IPS DF 6.9 (cell line): ENCODE measurements at places on chromosomes 7 and 10.

DNA sequence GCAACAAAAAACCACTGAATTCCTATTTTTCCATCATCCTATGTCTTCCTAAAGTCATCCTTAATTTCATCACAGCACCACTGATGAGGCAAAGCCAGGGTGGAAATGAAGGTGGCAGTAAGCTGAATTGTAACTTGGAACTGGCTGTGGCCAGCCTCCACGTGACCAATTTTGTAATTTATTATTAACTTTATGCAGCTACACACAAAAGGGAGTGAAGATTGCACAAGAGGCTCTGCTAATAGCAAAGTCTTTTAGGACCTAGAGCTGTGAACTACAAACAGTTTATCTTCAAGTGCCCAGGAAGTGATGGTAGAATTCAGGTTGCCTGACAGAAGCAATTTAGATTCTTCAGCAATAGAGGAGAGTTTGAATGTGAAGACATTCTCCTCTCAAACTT is 176.4 kb downstream of the CCDC71L start:
- DNase-seq, result no peak

GRCh38 chr7:138867744-138868143 is 69.7 kb upstream of the ATP6V0A4 start:
- DNase-seq, result no peak

- DNase-seq, result no peak
These were observed 461 bp upstream of the FIGNL1 start for GRCh38 chr7:50450590-50451032.

DNA sequence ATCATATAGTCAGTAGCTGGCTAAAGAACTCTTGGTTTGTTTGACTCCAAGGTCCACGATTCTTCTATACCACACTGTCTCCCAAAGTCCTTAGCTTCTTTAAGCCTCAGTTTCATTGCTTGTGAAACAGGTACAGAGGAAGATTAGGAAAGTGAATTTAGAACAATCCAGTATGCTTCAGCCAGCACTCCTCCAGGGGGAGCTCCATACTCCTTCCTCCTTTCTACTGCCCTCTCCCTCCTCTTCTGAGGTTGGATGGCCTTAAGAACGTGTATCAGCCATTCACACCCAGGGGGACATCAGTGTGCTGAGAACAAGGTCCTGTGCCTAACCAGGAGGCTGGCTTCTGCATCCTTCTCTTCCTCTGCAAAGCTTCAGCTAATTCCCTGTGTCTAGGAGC is 54.8 kb upstream of the CALD1 start:
- DNase-seq, result no peak
